Left renal pelvis (tissue), 4 donors: ENCODE measurements at places on chromosomes 7 and 10. TPM values are rescaled to one million over a fixed set of nuclear protein-coding genes. Genes with fewer than 3 reads are reported as not detected.

HTR5A gene
- not detected for polyA plus RNA-seq

- DNase-seq: no peak
Observed at GRCh38 chr7:42831718-42832522, 80.0 kb downstream of the C7orf25 start.

- no peak for DNase-seq
Observed at GRCh38 chr7:73442222-73442902, 8.8 kb downstream of the FZD9 start.

GCK gene
- polyA plus RNA-seq: 2.7 TPM

DNA sequence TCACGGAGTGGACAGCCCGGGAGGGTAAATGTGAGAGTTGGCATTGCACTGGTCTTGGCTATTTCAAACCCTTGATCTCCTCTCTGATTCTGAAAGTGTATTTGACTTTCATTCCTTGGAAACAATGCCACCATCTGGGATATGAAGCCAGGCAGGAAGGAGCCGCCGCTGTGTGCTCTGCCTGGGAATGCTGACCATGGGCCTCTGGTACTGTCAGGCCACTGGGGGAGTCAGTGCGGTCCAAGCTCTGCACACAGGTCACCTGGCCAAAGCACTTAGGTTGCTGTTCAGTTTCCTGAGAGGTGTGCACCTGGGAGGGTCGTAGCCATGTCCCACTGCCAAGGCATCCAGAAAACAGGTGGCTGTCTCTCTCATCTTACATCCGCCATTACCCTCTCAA lies 68.5 kb upstream of the SHH start:
- DNase-seq: no peak
